ENCODE measurements at places on chromosomes 13 and 19. TPM values are rescaled to one million over a fixed set of nuclear protein-coding genes. Genes with fewer than 3 reads are reported as not detected.
A peak's percentile ranks its signal among the peaks of the same experiment; 100 is the strongest.

PRODH2 gene
- polyA plus RNA-seq, result 28.5 TPM

ZNF468 gene
- 37.0 TPM for polyA plus RNA-seq

GRCh38 chr19:368630-369024 is 24.0 kb upstream of the MIER2 start:
- no peak for DNase-seq

DNA sequence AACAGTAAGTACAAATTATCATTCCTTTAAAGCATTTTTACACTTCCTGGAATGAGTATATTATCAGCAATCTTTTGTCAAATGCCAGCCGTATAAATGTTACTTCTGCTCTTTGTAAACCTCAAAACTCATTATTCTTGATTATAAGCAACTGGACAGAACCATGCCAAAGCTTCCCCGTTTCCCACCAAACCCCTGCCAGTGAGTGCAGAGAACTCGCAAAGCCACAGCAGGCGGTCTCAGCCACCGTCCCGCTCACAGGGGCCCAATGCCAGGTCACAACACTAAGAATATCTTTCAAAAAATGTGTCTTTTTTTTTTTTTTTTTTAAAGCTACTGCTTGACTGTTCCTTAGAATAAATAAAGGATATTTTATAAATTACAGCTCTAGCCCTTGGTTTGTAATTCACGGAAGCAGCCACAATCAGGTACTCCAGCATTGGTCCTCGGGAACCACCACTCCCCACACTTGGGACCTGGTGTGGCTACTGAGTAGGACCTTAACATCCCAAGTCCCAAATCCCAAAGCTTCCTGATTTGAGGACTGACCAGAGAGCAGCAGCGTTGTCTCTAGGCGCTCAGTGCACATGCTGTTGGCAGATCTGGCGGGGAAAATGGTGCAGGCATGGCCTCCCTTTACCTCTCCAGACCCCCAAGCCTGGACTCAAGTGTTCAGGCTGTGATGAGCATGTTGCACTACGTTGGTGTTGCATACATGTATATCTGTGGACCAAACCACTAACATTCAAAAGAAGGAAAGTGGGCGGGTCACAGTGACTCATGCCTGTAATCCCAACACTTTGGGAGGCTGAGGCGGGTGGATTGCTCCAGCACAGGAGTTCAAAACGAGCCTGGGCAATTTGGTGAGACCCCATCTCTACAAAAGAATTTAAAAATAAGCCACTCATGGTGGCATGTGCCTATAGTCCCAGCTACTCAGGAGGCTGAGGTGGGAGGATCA is 19.0 kb downstream of the KCTD15 start:
- DNase-seq, result no peak

DNA sequence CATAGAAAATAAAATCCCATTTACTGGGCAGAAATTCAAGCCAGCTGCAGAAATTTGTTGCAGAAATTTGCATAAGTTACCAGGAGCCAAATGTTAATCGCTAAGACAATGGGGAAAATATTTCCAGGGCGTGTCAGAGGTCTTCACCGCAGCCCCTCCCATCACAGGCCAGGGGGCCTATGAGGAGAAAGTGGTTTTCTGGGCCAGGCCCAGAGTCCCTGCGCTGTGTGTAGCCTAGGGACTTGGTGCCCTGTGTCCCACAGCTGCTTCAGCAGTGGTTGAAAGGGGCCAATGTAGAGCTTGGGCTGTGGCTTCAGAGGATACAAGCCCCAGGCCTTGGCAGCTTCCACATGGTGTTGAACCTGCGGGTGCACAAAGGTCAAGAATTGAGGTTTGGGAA is 278.9 kb upstream of the PCDH9 start:
- DNase-seq, result no peak

- no peak for DNase-seq
Observed at GRCh38 chr19:31303262-31303815, 45.9 kb downstream of the TSHZ3 start.

DNA sequence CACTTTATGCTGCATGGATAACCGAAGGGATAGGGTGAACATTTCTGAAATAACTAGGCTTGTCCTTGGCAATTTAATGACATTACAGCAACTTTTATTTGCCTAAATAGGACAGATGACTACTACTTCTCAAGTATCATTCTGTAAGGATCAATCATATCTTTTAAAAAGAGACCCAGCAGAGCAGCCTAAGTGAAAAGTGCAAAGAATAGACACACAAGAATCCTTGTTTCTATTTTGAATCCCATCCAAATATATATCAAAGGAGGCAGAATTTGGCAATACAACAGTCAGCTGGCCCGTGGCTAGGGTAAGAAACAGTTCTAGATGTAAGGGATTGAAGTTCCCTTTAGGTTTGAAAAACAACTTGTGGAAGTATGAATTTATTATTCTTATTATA is 6.9 kb downstream of the THSD1 start:
- DNase-seq, result no peak

DNA sequence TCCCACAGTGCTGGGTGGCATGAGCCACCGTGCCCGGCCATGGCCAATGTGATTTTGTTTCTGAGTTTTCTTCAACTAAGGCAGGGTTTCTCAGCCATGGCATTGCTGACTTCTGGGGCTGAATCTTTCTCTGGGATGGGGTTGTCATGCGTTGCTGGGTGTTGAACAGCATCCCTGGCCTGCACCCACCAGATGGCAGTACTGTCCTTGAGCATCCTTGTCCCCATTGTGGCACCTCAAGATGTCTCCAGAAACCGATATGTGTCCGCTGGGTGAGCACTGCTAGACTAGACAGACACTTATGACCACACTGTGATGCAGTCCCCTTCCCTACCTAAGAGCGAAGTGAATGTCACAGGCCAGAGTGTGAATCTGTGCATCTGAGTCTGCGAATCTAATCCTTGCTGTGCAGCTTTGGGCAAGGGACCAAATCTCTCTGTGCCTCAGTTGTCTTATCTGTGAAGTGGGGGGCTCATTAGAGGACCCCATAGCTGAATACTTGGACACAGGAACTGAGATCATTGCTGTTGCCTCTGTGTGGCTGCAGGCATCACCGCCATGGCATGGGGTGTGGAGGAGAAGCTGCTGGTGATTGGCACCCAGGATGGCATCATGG is 50.3 kb upstream of the SIN3B start:
- DNase-seq, result peak; percentile 16

DNA sequence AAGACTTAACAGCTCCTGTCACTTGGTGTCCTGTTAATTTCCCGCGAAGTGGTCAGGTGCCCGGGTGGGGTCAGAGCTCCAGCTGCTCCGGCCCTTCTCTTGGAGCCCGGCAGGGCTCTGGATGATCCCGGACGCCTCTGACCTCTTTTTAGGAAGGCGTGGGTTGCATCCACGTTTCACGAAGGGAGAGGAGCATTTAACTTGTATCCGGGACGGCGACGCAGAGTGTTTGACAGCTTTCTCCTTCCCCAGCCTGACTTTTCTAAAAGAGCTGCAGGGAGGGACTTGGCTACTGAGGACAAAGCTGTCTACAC is 656 bp downstream of the ZNF155 start:
- no peak for DNase-seq

DNA sequence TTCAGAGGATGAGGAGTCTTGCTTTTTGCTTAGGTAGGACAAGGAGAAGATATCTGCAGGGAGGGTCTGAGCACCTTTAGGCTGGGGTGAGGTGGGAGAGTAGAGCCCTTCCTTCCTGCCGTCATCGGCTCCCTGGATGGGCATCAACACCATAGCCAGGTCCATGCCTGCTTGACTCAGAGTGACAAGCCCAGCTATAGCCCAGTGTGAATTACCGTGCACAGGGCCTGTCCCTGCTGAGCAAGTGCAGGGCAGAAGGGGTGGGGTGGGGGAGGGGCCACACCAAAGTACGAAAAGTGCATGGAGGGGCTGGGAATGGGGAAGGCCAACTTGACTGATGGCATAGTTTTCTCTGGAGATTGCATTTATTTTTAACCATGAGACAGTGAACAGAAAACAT is 30.3 kb upstream of the RNF113B start:
- DNase-seq, result no peak

DNA sequence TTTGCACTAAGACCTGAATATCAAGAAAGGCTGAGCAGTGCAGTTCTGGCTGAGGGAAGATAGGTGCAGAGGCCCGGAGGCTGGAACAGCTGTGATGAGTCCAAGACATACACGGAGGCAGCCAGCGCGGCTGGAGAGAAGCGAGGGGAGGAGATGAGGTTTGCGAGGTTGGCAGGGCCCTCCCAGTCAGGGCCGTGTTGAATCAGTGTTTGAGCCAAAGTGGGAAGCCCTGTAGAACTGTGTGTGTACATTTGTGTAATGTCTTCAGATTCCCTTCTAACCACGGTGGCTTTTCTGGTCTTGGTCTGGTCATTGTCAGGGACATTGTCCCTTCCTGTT is 34.9 kb downstream of the PAK4 start:
- no peak for DNase-seq

GRCh38 chr13:49657241-49657641 is 28.9 kb downstream of the ARL11 start:
- no peak for DNase-seq

Data from right renal pelvis (tissue), 4 donors.